SK-N-MC (cell line): ENCODE measurements at places on chromosomes 1 and 21.

DNA sequence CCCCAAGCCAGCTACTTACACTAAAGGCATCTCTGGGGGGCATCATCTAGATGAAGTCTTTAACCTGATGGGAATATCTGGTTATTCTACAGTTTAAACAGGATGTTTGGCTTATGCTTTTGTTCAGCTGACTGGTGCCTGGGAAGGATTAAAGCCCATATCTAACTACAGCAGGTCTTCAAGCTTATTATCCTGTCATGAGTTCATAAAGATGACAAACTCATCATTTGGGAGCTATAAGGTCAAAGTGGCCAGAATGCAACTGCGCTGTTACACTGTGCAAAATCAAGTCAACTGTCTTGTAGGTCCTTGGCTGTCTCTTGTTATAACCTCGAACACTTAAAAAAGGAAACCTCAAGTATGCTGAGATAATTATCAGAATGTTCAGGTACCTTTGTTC, 18.6 kb upstream of the MOB3C start:
- DNase-seq = no peak

- DNase-seq = no peak
Measured at GRCh38 chr1:78603206-78603605, 17.0 kb upstream of the IFI44L start.

GRCh38 chr1:221166559-221167318, 287.5 kb downstream of the HLX start:
- no peak for DNase-seq

DNA sequence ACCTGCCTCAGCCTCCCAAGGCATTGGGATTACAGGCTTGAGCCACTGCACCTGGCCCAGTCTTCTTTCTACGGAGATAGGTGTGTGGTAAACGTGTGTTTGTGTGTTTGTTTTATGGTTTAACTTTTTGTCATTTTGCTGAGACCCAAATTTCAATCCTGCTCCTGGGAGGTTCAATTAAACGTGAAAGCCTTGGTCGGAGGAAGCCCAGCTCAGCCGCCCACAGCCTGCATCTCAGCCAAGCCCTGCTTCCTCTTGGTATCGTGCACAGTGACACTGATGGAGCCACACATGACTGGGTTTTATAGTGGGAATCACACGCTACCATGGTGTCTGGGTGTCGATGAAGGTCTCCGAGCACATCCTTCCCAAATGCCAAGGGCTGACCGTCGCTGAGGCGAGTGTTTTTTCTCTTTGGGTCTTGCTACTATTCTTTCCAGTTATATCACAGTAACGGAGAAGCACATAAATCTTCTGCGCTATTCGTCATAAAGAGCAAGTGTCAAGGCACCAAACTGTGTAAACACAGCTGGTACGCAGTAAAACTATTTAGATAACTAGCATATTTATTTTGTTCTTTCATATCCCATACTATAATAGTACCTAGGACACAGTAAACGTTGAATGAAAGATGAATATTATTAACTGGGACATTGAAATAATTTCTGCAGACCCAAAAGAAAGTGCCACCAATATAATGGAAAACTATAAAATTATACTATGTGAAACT, 39.3 kb downstream of the HLCS start:
- DNase-seq = no peak

DNA sequence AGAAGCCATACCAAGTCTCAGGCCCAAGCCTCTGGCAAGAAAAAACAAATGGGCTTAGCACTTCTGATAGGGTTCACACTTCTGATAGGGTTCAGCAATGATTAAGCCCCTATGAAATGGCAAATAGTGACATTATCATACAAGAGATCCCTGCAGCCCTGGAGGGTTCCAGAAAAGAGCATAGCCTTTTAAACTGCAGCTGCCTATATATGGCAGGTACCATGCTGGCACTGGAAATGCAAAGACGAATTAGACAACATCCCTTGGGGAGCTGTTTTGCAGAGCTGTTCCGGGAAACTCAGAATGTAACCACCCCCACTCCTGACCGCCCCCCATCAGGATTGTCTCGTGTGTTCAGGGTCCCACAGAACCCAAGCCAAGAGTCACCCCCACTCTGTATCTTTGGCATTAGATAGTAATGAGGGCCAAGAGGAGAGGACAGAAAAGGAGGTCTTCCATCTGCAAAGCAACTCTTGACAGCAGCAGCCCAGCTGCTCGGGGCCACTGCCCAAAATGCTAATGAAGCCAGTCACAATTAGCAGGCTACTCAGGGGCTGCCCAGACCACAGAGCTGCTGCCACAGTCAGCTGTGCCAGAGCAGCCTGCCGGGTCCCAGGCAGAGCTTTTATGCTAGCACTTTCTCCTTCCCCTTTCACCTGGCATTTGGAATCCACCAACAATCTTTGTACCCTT, 50.9 kb downstream of the ITPKB start:
- no peak for DNase-seq

GRCh38 chr21:35223480-35224156, 174.5 kb upstream of the RUNX1 start:
- no peak for DNase-seq

- DNase-seq = no peak
Measured at GRCh38 chr1:228906223-228906860, 171.1 kb downstream of the RHOU start.

GRCh38 chr1:98749152-98749756, 87.7 kb downstream of the SNX7 start:
- peak; percentile 16 for DNase-seq

GRCh38 chr1:15830258-15830657, 17.2 kb upstream of the SPEN start:
- no peak for DNase-seq

DNA sequence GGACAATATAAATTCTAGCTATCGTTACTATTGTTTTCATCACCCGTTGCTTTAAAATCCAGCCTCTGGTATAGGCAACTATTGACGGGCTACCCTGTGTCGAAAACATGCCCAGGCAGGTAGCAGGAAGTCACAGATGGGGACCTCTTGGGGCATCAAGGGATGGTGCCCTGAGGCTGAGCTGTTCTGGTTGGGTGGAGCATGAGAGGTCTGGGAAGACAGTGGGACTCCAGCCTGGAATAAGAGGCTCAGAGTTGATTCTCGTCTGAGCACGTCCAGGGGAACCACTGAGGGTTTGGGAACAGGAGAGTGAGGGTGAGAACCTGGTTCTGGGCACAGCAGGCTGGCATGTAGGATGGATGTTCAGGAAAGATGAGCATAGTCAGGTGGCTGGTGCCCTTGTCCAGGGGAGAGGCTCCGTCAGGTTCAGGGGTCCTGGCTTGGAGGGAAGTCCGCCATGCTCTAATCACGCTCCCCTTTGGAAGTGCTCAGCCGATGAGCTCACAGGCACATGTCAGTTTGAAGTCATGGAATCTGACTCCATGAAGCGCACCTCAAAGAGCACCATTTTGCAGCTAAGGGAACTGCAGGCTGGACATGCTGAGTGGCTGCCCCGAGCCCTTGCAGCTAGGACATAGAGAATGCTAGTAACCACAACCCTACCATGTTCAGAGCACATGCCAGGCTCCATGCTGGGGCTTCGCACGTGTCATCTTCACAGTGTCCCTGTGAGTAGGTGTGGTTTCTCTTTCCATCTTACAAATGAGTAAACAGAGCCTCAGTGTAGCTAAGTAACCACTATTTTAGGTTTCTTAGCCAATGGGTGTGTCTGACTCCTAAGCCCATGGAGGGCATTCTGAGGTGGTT, 21.0 kb downstream of the PCSK9 start:
- DNase-seq = no peak

DNA sequence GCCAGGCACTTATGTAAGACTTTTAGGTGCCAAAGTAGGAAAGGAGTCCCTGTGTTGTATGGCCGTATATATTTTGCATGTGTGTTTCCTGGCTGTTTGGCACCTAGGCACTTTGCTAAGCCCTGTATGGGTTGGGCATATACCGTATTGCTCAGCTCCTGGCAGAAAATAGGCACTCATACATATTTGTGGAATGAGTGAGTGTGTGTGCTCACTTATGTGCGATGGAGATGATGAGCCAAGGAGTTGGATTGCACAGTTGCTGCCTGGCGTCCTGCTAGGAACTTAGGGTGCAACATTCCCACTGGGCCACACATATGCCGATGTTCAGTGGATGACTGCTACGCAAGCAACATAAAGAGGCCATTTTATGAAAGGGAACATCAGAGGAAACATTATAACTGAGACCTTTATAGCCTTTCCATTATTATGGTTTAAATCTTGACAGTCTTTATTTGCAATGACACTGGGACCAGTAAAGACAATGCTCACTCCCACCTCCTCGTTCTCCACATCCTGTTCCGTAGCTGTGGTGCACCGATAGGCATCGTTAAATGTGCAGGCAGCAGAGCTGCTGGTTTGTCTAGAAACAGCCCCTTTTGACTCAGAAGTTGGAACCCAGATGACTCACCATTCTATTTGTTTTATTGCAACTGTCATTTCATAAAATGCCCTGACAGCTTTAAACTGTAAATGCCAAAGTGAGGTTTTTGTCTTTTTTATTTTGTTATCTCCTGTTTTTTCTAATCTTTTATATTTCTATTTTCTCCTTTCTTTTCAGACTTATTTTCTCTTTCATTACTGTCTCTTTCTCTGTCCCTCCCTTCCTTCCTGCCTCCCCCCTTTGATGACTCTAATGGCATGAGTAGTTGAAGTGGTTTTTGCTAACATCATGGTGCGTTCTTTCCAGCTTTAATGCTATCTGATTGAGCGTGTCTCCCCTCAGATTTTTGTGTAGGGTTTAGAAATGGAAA, 36.1 kb downstream of the PEX14 start:
- no peak for DNase-seq

GRCh38 chr1:2878591-2878990, 77.1 kb upstream of the TTC34 start:
- DNase-seq = no peak

- no peak for DNase-seq
Measured at GRCh38 chr1:109975718-109976117, 8.8 kb upstream of the AHCYL1 start.

DNA sequence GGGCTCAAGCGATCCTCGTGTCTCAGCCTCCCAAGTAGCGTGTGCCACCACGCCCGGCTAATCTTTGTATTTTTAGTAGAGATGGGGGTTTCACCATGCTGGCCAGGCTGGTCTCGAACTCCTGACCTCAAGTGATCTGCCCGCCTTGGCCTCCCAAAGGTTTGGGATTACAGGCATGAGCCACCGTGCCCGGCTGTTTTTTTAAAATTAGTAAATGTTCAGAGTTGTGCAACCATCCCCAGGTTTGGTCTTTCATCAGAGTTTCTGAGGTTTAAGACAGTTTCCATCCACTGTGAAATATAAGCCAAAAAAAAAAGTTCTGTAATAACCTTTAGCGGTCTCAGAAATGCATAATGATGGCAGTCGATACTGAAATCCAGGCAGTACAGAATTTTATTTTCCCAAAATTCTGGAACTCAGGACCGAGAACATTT, 550 bp upstream of the SYT11 start:
- DNase-seq = no peak
